ENCODE measurements at places on chromosomes 5 and 9.

DNA sequence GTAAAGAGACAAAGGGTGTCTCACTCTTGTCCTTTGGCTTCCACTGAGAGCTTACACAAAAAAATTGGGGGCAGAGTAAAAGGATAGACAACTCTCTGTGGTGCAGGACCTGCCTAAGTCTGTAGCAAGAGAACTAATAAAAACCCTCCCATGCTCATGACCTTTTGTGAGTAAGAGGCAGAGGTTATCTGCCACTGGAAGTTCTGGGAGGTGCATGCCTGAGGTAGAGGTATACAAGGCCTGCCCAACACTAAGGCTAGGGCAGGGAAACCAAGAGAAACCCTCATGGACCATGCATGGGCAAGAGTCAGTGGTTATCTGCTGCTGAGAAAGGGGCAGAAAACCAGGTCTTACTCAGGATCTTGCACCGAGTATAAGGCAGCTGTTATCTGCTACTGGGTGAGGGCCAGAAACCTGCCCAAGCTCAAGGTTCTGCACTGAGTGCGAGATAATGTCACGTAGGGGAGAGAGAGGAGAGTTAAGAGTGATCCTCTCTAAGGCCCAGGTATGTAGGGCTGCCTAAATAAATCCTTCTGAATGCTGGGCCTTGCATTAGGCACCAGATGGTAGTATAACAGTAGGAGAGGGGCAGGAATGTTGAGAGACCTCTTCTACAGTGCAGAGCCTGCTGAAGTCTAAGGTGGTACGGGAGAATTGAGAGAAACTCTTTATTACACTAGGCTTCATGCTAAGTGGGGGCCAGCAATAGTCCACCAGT lies 143.4 kb downstream of the MACROH2A1 start:
- no peak for DNase-seq

DNA sequence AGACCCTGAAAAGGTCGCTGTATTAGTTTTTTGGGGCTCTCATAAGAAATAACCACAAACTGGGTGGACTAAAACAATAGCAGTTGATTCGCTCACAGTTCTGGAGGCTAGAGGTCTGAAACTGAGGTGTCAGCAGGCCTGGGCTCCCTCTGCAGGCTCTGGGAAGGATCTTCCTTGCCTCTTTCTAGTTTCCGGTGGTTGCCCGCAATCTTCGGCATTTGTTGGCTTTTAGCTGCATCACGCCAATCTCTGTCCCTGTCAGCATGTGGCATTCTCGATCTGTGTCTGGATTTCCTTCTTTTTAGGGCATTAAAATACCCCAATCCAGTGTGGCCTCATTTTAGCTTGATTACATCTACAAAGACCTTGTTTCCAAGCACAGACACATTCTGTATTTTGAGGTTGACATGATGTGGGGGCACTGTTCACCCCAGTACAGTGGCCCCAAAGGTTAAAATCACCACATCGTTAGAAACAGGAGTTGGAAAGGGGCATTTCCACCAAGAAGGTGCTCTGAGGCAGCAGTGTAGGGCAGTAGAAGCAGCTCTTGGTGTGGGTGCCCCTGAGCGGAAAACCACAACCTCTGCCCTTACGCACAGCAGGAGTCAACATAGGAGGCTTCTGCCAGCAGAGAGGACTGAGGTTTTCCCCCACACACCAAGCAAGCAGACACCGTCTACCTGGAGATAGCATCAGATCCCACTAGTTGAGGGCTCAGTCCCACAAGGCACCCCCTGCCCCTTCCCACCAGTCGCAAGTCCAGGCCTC lies 13.5 kb downstream of the ZNF79 start:
- DNase-seq: no peak

DNA sequence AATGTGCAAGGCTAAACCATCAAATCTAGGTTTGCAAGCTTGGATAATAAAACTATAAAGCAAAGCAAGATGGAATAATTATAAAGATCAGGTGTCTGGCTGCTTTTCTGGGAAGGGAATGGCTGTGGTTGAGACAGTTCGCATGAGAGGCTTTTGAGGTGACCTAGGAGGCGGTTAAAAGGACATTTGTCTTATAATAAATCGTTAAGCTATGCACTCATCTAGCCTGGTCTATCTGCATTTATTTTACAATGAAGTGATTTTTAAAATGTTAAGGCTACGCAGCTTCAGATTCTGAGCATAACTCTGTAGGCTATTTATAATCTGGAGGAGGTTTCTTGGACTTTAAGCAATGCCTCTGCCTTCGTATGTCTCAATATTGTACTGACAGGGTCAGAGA lies 29.4 kb upstream of the MAN2A1 start:
- no peak for DNase-seq

- no peak for DNase-seq
Observed at GRCh38 chr5:33563983-33564908, 123.5 kb downstream of the TARS1 start.

DNA sequence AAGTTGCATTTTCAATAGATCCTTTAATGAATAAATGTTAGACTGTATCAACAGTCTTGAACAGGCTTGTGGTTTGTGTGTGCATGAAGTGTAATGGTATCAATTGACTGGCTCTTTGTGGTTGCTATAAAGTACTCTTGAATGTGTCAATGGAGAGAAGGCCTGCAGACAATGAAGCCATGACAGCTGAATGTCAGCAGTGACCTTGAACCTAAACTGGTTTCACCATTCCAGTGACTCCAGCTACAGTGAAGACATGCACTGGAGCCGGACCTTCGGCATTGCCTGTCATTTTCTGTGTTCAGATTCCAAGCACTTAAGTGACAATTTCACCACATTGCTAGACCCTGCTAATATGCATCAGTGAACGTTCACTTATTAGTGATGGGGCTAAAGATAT lies 276.0 kb upstream of the TMEM161B start:
- DNase-seq: no peak

GRCh38 chr5:115170134-115170928 lies 623 bp upstream of the TRIM36 start:
- no peak for DNase-seq

DNA sequence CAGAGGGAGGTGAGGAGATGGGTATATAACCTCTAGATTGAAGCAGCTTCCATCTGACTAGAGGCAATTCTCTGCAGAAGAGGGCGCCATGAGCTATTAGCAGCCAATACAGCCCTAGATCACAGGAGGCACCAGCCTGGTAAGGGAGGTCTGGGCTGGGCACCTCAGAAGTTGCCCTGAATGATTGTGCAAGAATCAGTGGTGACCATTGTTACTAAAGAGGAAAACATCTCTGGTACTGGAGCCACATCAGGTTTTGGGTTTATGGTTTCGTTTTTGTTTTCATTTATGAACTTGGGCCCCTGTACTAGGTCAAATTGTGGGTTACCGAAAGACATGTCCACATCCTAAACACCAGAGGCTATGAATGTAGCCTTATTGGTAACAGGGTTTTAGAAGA lies 342.0 kb downstream of the MLLT3 start:
- DNase-seq: no peak

- DNase-seq: no peak
Observed at GRCh38 chr9:136059851-136060670, 35.0 kb downstream of the NACC2 start.

DNA sequence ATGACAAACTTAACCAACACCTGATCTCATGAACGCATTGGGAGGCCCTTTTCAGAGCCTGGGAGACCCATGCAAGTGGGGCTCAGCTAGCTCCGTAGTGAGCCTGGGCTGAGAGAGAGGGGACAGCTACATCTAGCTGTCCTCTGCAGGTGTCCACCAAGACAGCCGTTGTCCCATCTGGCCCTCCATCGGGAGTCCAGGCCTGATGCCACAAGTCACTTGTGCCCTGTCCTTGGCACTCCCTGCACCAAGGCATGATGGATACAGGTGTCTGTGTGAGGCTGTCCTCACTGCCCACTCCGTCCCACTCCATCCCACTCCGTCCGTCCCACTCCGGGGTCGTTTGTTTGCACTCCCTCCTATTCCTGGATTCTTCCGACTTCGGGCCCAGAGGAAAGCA lies 2.5 kb upstream of the EDF1 start:
- no peak for DNase-seq

- DNase-seq: no peak
Observed at GRCh38 chr9:127729522-127730256, 5.4 kb downstream of the TOR2A start.

- DNase-seq: no peak
Observed at GRCh38 chr5:95022967-95023695, 261.8 kb downstream of the MCTP1 start.

DNA sequence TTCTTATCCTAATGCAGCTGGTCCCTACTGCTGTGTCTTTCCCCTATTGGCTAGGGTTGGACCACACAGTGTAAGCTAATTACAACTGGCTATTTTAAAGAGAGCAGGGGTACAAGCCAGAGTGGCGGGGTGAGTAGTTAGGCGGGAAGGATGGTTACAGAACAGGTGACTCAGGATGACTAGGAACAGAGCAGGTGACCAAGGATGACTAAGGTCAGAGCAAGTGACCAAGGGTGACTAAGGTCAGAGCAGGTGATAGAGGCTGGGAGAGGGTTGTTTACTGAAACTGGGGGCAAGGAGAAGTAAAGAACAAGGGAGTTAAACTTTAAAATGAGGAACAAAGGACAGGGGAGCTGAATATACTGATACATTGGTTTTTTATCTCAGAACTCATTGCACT lies 125.4 kb downstream of the PTTG1 start:
- DNase-seq: no peak

- no peak for DNase-seq
Observed at GRCh38 chr9:71908825-71909224, 2.2 kb downstream of the ABHD17B start.

GRCh38 chr5:149206524-149207141 lies 65.0 kb upstream of the AFAP1L1 start:
- DNase-seq: no peak

DNA sequence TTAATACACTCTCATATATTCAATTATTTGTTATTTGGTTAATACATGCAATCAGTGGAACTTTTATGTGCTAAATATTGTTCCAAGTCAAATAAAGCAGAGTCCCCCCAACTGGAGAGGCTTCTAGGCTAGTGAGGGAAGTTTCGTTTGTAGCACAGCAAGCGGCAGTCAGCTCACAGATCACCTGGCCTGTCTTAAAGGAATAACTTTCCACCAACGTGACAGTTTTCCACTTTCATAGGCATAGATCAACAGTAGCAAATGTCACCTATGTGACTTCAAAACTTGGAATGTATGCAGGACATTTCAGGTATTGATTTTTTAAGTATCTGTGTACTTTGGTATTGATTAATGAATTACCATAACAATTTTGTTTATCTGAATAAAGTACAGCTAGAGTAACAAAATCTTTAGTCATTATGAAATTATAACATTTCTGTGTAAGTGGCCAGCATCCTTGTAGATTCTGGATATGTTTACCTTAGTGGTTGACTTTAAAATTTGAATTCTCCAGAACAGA lies 129.7 kb upstream of the VCAN start:
- no peak for DNase-seq

GRCh38 chr5:26563979-26564378 lies 474.4 kb downstream of the CDH9 start:
- DNase-seq: no peak

DNA sequence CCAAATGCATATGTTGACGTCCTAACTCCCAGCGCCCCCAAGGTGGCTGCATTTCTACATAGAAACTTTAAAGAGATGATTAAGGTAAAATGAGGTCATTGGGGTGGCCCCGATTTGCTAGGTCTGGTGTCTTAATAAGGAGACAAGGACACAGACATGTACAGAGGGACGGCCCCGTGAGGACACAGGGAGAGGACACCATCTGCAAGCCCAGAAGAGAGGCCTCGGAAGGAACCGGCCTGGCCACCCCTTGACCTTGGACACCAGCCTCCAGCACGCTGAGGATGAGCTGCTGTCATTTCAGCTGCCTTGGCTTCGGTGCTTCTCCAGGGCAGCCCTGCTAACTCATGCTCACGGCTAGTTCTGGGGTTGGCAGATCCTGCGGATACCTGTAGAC lies 73.2 kb downstream of the MRPL36 start:
- no peak for DNase-seq

GRCh38 chr9:13956107-13956506 lies 357.8 kb downstream of the NFIB start:
- no peak for DNase-seq

DNA sequence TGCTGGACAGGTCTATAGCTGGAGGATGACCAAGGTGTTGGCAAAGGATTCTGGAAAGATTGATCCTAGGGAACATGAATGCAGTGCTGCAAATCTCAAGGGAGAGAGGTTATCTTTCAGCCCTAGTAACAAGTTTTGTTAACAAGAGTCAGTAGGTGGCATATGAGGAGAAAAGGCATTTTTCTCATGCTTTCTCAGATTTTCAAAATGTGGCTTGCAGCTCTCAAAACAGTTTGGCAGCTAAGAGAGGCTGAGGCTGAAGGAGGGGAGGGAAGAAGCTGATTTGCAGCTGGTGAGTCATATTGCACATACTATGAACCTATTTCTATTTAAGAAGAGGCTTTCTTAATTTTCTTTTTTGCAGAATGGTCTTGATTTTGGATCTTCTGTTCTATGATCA lies 64.3 kb upstream of the PCA3 start:
- DNase-seq: no peak

DNA sequence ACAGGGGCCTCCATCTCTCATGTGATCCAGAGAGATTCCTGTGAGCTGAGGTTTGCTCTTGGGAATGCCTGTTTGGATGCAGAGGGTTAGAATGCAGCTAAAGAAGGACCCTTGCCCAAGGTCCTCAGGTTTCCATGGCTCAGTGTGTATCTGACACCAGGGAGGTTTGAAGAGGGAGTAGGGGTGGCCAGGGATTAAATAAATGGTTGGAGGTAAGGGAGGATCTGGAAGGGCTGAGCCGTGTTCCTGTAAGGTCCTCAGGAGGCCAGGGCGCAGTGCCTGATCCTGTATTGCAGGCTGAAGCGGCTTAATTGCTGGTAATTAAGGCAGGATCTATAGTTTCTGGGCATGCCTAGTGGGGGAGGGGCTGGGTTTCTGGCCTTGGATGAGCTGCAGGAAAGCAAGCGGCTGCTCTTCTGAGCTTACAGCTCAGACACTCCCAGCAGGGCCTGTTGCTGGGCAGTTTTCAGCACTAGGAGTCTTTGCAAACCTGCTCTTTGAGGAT lies 41.5 kb upstream of the MAP1B start:
- DNase-seq: no peak

DNA sequence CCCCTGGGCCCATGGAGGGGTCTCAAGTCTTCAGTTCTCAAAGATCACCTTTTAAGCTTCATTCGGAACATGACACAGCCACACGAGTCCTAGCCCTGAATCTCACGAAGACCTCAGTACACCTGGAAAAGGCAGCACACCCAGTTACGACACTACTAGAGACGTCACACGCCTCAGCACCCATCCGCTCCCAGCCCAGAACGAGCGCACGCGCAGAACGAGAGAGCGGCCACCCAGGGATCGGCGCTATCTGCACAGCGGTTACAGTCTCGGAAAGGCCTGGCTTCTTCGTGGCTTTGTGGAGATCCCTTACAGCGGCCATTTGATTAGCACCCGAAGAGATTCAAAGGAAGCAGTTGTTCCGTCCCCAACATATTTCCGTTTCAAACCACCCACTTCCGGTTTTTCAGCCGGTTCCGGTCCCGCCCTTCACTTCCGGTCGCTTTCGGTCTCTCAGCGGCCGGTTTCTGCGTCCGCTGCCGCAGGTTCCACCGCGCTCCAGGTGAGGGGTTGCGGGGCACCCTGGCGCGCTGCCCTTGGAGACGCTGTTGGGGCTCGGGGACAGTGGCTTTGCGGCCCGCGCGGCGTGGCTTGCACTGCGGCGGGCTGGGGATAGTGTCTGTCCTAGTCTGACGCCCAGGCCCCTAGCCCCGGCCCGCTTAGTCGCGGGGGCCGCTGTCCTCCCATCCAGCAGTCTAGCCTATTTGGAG lies at the start of gene UBLCP1:
Gene UBLCP1 (plus strand): TSS at position 432 of the 710 bp plus-strand sequence. CDS start 5,626 bp downstream, outside the sequence.
- DNase-seq: peak; percentile 66
